Activated CD4-positive, alpha-beta T cell treated with anti-CD3 and anti-CD28 coated beads, Interleukin-2, amount 50 U/mL, for 24 hours (primary cell): ENCODE measurements at places on chromosomes 3 and 15.

DNA sequence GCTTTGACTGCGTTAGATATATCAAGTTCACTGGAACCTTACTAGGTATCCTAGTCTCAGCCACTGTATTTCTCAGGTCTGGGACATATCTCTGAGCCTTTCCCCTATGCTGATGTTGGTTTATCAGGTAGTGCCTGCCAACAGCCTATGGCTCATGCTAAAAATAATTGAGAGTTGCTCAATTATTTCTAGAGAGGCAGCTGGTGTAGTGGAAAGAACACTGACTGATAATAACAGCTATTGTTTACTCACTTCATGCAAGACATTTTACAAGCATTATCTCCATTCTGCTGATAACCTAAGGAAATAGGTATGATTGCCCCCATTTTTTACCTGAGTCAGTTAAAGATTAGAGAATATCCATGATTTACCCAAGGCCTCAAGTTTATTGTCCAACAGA is 231.4 kb downstream of the LRRN1 start:
- no peak for DNase-seq

DNA sequence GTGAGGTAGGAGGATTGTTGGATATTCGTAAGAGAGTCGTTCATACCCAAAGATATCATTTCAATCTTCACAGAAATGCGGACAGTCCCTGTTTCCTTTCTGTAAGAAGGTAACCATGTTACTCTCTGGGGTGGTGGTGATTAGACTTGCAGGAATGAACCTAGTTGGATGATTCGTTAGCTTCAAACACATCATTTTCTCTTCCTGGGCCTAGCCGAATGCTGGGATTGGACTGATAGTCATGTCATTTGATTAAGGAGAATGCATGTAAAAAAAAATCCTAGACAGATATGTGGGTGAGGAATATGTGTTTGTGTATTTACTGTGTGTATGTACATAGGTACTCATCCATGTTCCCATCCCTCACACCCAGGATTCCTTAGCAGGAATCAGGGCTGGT is 12.4 kb downstream of the SLCO3A1 start:
- DNase-seq, result no peak

DNA sequence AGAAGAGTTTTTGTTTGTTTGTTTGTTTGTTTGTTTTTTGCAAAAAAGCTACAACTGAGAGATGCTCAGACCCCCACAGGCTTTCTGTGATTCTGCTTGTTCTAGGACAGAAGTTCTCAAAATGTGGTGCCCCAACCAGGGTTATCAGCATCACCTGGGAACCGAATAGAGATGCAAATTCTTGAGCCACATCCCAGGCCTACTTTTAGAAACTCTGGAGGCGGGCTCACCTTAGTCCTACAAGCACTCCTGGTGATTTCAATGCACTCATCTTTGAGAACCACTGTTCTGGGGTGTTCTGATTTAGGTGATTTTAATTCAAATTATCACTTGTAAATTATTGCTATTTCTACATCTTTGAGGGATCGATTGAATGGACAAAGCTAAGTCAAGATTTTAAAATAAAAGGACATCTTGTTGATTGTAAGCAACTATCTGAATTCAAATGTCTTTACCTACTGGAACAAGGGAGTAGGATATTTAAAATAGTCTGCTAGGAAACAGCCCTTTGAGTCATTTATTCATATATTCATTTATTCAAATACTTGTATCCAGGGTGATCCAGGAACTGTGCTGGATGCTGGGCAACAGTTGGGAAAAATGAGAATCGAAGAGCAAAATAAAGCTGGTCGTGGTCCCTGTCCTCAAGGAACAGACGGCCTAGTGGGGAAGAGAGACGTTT is 44.7 kb upstream of the CADPS start:
- no peak for DNase-seq

DNA sequence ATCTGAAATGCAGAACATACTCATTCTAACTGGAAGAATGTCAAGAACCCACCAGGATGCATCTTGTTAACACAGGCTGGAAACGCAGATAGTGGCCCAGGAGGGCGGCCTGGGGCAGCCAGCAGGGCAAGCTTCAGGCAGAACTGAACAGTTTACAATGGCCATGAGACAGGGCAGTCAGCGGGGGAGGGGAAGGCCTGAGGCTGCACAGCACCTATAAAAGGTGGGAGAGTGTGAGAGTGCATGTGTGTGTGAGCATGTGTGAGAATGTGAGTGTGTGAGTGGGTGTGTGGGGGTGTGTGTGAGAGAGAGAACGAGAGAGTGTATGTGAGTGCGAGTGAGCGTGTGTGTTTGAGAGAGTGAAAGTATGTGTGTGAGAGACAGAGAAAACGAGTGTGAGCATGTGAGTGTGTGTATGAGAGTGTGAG is 26.8 kb upstream of the SLCO2A1 start:
- no peak for DNase-seq

GRCh38 chr15:38398134-38398533 is 55.8 kb upstream of the FAM98B start:
- no peak for DNase-seq

DNA sequence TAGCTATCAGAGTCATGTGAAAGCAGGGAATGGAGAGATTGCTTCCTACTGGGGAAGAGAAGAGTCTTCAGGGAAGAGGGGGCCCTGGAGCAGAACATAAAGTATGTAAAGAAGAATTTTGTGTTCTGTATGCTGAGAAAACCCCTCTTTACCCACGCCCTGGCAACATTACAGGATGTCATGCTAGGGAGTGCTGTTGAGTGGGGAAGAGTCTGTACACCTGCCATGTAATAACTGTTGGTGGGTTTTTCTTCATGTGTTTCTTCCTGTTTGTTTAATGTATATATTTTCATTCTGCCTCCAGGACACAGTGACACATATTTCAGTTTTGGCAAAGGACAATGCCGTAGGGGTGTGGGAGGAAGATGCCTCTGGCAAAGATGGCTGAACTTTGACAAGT is 122.8 kb upstream of the LPP start:
- no peak for DNase-seq

DNA sequence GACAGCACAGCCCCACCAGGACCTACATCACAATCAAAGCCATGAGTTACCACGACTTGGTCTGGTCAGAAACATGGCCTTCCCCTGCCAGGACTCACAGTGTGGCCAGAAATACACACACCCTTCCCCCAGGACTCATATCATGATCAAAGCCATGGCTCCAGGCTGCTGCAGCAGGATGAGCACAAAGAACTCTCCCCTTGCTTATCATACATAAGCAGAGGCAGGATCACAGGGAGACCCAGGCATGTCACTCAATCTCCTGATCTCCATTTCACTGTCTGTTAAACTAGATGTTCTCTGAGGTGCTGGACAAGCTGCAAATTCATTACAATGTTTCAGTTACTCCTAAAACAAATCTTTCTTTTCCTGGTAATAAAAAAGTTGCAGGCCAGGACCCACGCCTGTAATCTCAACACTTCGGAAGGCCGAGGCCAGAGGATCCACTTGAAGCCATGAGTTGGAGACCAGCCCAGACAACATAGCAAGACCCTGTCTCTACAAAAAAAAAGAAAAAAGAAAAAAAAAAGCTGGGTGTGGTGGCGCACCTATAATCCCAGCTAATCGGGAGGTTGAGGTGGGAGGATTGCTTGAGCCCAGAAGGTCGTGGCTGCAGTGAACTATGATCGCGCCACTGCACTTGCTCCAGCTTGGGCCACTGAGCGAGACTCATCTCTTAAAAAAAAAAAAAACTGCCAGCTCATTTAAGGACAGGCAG is 1.2 kb downstream of the PFKFB4 start:
- no peak for DNase-seq

- DNase-seq, result no peak
Observed at GRCh38 chr3:178507507-178508442, 28.5 kb upstream of the KCNMB2 start.

DNA sequence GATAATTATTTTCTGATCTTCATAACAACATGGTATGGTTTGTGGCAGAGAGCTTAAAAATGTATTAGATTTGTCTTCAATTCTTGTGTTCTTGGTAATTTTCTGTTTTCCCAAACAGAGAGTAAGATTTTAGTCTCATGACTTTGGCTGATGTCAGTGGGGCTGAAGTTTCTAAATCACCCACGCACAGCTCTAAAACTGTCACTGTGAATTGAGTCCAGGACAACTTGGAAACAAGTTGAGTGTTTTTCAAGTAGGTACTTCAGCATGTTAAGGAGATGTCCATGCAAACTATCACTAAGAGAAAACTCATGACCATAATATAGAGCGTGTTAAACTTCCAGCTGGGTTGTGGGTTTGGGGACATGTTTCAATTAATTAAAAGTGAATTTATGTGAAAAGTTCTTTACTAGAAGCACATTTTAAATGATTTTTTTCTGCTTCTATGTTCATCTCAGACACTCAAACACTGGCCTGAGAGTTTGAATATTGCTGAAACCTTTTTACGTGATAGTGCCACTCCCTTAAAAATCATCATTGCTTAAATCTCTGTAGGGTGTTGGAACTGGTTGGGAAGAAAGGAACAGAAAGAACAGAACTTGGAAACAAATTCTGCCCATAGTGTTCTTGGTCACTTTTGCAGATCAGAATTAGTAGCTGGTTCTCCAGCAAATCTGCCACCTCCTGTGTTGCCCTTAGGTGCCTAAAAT is 89.8 kb downstream of the KLHL25 start:
- DNase-seq, result no peak

GRCh38 chr3:171685116-171685895 is 125.0 kb downstream of the PLD1 start:
- no peak for DNase-seq

GRCh38 chr3:18937574-18937973 is 210.7 kb upstream of the KCNH8 start:
- DNase-seq, result no peak

GRCh38 chr15:63967616-63968015 is 78.7 kb downstream of the DAPK2 start:
- no peak for DNase-seq

GRCh38 chr15:56794165-56794552 is 60.9 kb upstream of the ZNF280D start:
- no peak for DNase-seq
